ENCODE measurements at places on chromosomes 3 and 15.

- DNase-seq = no peak
These were observed 841.9 kb downstream of the OTOL1 start for GRCh38 chr3:162338514-162338913.

DNA sequence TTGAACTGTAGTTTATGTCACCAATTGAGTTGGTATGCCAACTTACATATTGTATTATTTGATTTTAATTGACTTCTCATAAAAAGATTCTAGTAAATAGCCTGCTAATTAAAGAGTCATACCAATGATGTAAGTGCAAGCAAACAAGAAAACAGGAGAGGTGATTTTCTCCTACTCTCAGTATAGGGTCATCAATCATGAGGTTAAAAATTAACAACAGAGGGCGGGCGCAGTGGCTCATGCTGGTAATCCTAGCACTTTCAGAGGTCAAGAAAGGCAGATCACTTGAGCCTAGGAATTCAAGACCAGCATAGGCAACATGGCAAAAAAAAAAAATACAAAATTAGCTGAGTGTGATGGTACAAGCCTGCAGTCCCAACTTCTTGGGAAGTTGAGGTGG is 108.7 kb downstream of the MYO9A start:
- DNase-seq = no peak

- no peak for DNase-seq
These were observed 67.2 kb upstream of the TP63 start for GRCh38 chr3:189563853-189564563.

DNA sequence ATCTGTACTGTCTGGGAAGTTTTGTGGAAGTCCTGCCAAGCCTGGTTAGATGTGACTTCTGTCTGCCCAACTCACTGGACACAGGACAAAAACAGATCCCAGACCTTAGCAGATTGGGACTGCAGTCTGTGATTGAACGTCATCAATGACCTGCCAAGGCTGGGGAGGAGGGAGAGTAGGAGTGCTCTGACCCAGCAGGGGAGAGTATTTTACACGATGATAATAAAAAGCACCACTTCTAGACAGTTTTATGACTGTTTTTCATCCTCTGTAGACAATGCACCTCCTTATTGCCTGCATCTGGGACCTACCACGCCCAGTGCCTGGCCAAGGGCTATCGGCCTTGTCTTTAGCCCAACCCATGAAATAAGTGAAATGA is 102.3 kb upstream of the NR2E3 start:
- no peak for DNase-seq

Data from CD4-positive, alpha-beta T cell treated with Interleukin-10 for 1 hour (primary cell).